Putamen (tissue), 1 donor: ENCODE measurements at places on chromosomes 2 and 18.

- no peak for DNase-seq
Observed at GRCh38 chr2:38948995-38949394, 59.3 kb downstream of the ARHGEF33 start.

- DNase-seq: no peak
Observed at GRCh38 chr2:106555053-106555452, 67.9 kb downstream of the CD8B2 start.

GRCh38 chr2:203743441-203743981, 37.1 kb downstream of the CD28 start:
- no peak for DNase-seq

- no peak for DNase-seq
Observed at GRCh38 chr2:42878581-42878980, 86.2 kb upstream of the HAAO start.

GRCh38 chr2:120275617-120276400, 23.2 kb downstream of the RALB start:
- DNase-seq: no peak

DNA sequence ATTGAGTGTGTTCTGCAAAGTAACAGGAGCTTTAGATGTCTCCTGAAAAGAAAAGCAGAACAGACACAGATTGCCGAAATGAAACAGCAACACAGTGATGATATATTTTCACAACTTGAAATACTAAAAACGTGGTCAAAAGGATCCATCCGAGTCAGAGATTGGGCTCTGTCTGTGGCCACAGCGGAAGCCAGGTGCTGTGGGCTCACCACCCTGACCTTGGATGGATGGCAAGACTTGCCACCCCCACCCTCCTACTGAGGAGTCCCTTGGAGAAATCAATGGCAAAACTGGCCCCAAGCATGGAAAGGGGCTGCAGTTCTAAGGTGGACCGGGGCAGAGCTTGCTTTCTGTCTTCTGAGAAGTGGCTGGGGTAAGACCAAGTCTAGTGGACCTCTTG, 31.4 kb upstream of the ACKR3 start:
- no peak for DNase-seq

- no peak for DNase-seq
Observed at GRCh38 chr2:108385411-108386071, 7.8 kb downstream of the SULT1C4 start.

DNA sequence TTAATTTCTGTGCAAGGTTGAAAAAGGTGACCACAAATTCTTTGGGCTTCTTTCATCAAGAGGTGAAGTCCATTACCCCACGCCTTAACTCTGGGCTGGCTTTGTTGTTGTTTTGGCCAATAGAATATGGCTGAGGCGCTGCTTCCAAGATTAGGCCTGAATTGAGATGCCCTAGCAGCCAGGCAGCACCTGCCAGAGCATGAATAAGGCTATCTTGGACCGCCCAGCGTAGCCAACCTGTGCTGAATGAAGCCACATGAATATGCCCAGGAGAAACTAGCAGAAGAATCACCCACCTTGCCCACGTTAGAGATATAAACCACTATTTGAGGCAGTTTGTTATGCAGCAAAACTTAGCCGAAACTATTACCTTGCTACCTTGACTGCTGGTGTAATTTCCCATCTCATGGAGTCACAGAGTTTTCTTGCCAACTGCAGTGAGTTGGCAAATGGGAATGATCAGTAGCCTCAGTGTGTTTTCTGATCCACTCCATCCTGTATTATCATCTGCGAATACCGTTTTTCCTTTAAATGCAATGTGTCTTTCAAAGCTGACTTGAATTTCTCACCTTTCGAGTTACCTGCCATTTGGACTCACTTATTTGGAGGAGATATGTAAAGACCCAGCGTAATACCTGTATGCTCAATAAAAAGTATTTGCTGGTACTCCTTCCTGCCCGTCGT, 679 bp downstream of the TSGA10 start:
- no peak for DNase-seq

DNA sequence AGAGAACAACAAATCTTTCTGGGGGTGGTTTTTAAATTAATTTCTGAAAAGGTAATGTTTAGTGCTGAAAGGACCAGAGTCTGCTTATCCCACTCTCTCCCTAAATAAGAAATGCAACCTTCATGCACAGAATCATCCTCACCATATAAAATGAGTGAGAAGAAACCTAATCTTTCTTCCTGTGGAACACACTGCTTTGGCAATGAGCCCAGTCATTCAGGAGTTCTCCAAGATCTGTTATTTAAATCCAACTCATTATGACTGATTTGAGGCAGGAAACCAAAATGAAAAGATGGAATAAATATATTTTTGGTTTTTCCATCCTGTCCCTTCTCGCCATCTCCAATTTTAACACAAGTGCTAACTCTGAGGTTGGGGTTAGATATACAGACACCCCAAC, 228.3 kb downstream of the SRBD1 start:
- DNase-seq: no peak

- DNase-seq: no peak
Observed at GRCh38 chr2:4791488-4791887, 900.7 kb upstream of the SOX11 start.

DNA sequence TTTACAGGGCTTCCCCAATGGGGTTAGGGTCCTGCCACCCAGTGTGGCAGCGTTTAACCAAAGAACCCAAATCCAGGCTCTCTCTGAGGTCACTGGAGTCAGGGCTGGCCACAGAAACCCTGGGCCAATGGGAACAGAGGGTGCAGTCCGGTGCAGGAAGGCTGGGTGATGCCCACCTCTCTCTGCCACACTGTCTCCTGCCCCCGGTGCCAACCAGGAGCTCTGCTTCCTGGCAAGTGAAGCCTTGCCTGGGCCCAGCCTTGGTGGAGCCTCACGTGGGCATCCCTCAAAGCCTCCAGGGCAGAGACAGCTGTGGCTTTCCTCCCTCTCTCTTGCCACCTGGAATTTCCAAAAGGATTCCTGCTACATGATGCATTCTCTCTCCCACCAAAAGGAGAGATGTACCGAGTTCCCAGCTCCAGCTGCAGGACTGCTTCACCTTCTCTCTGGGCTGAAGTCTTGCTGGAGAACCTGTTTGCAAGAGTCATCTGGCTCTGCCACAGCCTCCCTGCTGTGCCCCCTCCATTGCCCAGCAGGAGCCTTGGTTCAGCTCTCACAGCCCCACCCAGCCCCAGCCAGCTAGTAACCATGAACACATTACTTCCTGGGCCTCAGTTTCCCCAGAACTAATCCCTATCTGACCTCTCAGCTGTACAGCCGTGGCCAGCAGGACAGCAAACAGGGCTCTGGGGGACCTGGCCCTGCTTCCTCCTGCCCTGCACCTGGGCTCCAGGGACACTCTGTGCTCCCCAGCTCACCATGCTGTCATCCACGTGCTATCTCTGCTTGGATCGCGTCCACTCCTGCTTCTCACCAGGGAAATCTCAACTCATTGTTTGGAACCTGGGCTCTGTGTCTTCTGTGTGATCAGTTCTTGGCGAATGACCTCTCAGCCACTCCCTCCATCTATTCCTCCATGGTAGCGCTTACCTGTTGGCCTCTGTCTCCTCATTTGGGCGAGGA, 43.4 kb downstream of the KCNF1 start:
- no peak for DNase-seq

DNA sequence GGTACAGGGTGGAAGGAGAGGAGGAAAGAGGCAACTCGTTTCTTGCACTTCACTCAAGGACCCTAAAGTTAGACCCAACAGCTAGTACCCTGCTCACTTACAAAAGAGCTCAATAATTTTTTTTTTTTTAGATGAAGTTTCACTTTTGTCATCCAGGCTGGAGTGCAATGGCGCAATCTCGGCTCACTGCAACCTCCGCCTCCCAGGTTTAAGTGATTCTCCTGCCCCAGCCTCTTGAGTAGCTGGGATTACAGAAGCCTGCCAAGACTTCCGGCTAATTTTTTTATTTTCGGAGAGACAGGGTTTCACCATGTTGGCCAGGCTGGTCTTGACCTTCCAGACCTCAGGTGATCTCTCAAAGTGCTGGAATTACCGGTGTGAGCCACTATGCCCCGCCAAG, 4.1 kb downstream of the ASB3 start:
- no peak for DNase-seq

DNA sequence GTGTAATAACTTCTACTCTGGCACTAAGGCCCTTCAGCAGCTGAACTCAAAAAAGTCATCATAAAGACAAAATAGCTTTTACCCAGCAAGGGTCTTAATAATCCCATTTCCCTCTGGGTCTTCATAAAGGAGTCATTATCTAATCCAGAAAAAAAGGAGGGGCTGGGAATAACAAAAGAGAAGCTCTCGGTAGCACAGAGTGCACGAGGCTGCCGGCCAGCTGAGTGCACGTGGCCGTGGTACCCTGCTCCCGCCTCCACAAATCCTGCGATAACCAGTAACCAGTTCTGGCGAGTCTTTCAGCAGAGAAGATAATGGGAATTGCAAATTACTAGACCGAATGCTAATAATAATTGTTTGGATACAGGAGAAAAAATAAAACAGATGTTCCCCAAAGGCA, 7.5 kb downstream of the NRP2 start:
- DNase-seq: no peak

DNA sequence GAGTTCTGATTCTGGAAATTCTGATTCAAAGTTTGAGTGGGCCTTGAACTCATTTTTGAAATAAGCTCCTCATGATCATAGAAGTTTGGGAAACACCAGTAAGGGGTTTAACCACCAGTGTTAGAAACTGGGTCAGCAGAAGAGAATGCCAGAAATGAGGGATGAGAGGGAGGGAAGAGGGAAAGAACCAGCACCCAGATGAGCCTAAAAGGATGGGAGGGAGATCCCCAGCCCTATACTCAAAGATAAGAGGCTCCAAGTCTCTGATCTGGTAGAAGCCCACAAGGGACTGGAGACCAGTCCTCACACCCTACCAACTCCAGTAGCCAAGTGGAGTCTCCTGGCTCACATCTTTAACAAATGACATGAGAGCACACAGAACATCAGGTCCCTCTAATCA, 305.0 kb upstream of the NRP2 start:
- DNase-seq: no peak

- DNase-seq: no peak
Observed at GRCh38 chr2:146451972-146452371, 1392.9 kb upstream of the ACVR2A start.

DNA sequence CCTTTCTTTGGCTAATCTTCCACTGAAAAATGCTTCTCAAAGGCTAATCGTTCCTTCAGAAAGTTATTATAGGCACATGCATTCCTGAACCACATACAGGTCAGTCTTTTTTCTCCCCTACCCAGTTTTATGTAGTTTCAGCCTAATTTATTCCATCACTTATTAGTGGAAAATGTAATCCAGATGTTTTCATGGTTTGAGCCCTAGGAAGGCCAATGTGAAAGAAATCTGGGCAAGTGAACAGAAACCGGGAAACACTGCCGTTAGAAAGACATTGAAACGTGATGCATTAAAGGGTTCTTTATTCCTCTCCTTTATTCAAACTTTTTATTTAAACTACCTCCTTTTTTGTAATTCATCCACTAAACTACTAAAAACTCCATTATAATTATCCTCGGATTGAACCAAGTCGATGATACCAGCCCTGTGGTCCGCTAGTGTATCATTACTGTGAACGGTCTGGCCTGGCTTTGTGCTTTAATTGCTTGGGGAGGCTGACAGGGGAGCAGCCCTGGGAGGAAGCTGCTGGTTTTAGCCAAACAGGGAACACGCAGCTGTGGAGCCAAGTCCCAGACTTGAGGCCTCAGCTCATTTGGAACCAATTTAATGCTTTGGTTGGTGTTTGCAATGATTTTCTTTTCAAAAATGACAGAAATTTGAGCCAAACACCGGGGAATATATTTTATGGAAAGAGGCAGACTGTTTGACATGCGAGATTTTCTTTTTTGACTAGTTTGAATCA, 149.2 kb downstream of the ARHGAP28 start:
- no peak for DNase-seq

DNA sequence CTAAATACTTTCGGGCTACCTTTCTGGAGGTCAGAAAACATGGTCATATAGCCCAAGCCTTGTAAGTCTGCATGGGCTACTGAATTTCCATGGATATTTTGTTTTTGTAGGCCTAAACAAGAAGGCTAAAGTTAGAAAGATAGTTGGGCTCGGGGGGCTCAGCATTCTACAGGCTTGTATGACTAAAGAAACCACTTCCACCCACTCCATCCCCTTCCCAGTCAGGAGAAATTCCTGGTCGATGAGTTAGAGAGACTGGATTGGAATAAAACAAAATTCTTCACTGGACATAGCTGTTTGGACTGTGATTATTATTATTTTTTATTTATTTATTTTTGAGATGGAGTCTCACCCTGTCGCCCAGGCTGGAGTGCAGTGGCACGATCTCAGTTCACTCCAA, 539.4 kb upstream of the TNP1 start:
- no peak for DNase-seq

- DNase-seq: no peak
Observed at GRCh38 chr18:8937160-8938094, 165.1 kb upstream of the NDUFV2 start.

- DNase-seq: no peak
Observed at GRCh38 chr2:102597788-102598187, 21.6 kb upstream of the SLC9A2 start.

DNA sequence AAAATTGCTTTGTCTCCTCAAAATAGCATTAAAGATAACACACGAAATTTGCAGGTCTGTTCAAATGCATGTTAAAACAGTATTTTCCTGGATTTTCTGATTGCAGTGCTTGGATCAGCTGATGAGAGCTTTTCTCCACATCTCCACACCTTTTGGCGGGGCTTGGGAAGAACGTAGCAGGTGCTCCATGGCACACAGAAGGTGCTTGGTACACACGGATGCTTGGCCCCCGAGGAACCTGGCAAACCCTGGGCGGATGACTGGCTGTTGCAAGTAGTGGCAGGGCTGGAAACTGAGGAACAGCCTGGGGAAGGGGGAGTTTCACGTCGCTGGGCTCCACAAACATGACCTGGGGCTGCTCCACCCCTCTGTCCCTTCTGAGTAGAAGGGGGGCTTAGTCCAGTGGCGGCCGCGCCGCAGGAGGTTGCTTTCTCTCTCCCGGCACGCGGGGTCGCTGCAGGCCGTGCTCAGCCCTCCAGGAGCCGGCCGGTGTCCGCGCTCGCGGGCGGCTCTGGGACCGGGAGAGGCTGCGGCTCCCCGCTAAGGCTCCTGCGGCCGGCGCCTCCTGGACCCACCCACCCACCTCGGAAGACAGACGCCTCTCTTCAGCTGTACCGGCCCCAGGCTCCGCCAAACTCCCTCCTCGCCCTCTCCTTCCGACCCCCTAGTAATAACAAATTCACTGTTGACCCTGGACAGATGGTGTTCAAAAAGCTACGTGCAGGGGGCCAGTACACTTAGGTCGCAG, 69.3 kb downstream of the MARCO start:
- no peak for DNase-seq

GRCh38 chr2:216142540-216142939, 33.4 kb downstream of the XRCC5 start:
- no peak for DNase-seq

DNA sequence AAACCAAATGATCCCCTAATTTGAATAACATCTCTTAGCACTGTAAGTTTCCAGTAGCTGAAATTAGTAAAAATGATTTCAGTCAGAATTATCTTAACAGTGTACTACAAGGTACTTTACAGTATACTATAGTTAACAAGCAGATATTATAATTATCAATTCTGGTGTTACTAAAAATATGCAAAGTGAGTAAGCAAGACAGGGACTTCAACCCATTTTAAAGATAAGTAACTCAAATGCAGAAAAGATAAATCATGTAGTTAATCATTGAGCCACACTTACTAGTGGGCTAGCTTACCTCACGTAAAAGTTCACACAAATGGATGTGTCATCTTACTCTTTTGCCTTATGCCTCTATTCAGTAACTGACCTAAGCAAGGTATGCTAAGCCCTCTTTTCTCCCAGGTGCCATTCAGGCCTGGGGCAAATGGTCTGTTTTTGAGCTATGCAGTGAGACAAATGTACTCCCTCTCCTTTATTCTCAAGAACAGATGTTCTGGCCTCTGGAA, 101.0 kb downstream of the NBAS start:
- DNase-seq: no peak
